ENCODE measurements at places on chromosomes 13 and 19.

DNA sequence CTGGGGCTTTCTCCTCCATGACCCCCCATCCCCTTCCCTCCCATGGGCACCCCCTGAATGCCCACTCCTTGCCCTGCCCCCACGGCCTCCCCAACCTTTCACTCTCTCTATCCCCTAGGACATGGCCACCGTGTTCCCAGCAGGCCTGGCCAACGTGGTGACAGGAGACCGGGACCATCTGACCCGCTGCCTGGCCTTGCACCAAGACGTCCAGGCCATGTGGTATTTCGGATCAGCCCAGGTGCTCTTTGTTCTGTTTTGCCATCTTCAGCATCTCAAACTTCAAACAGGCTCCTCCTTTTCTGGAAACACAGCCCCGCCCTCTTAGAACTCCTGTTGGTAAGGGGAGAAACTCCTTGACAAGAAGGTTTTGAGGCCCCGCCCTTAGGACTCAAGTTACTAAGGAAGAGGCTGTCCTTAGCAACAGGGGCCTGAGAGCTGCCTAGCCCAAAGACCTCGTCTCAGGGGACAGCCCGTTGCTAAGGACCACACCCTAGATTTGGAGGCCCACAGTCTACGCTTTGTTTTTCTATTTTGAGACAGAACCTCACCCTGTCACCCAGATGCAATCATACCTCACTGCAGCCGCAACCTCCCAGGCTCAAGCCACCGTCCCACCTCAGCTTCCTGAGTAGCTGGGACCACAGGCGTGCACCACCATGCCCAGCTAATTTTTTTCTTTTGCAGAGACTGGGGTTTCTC, 5.1 kb upstream of the FLT3LG start:
- no peak for DNase-seq

DNA sequence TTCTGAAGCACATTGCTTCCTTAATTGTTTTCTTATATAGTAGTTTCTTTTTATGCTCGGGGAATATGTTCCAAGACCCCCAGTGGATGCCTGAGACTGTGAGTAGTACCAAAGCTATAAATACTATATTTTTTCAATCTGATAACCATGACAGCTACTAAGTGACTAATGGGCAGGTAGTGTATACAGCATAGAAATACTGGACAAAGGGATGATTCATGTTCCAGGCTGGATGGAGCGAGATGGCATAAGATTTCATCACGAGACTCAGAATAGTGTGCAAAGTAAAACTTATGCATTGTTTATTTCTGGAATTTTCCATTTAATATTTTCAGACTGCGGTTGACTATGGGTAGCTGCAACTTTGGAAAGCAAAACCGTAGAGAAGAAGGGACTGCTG, 47.9 kb upstream of the OLFM4 start:
- no peak for DNase-seq

DNA sequence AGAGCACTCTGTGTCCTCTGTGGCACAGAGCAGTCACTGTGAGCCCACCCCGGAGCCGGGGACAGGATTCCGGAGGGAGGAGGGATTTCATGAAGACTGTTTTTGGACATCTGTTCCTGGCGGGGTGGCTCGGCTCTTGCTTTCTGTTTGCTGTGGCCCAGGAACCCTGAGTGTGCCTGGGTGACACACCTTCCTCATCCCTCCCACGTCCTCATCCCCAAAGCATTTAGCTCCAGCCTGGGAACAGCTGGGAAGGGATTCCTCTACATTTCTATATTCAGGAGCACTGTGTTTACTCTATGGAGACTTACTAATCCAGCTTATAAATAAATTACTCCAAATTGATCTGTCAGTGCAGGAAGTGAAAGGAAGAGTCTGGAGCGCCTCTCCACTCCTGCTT, 97.8 kb upstream of the UBL3 start:
- DNase-seq = no peak

DNA sequence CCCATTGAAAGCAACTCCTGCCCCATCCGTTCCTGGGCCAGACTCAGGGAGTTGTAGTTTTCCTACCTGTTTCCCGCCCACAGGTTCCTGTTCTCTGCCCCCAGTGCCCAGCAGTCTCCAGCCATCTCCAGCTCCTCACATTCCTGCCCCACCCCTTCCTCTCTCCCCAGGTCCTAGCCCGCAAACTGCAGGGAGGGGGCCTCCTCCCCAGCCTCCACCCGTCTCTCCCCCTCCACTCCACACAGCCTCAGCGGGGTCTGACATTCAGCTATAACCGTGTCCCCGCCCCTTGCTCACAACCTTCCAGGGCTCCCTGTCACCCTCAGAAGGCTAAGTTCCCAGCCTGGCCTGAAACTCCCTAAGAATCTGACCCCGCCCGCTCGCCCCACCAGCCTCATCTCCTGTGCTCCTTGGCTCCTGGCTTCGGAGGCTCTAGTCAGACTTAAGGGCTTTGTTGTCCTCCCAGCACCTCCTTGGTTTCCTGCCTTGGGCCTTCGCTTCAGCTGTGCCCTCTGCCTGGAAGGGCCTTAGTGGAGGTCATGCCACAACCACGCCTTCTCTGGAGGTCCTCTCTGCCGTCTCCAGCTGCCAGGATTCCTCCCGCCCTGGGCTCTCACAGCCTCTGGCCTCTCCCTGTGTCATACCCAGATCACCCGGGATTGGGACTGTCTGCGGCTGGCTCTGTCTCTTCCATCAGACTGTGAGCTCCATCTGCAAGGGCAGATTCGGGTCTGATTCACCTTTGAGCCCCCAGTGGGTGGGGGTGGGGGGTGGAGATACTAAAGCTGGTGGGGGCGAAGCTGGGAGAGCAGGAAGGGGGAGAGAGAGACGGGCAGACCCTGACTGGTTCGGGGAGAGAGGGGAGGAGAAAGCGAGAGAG, 5.1 kb upstream of the SPACA6 start:
- no peak for DNase-seq

DNA sequence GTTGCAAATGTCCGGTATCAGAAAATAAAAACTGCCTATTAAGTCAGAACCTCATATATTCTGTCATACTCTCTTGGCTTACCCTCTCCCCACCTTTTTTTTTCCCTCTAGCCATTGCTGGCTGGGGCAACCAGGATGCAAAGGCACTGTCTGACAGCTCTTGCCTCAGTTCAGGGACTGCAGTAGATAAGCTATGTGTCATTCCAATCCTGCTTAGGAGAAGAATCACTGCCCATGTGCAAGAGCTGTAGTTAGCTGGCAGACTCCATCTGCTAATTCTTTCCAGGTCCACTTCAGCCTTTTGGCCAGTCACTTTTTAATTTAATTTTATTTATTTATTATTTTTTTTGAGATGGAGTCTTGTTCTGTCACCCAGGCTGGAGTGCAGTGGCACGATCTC, 895.6 kb upstream of the SLC10A2 start:
- no peak for DNase-seq

GRCh38 chr19:12789904-12790619, 1.2 kb upstream of the JUNB start:
- no peak for DNase-seq

DNA sequence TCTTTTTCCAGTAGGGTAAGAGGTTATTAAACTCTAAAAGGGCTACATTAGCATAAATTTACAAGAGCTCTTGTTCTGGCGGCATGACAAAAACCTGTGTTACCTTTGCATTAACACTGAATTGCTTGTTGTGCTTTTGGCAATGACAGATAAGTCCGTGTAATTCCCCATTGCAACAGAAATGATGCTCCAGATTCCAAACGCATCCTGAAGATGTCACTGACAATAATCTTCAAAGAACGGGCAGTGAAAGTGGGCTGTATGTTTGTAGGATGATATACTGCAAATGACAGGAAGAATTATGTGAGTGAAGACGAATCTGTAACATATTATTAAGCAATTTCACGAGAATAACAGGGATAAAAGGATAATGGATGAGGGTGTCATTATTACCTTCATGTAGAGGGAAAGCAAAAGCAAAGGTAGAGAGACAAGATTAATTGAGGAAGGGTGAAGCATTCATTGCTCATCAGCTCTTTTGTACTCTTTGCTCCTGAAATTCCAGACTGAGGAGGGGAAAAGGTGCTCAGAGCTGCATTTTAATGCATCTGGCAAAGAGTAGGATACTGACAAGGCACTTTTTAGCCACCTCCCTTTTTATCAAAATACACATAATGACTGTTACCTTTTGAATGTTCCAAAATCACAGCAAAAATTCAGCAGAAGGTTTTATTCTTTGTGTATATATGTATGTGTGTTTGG, 38.5 kb upstream of the MAB21L1 start:
- DNase-seq = no peak
